Stimulated activated CD8-positive, alpha-beta memory T cell treated with anti-CD3 and anti-CD28 coated beads, Interleukin-4, amount 100 ng/mL, for 1 hour (primary cell): ENCODE measurements at places on chromosomes 6 and 20.

DNA sequence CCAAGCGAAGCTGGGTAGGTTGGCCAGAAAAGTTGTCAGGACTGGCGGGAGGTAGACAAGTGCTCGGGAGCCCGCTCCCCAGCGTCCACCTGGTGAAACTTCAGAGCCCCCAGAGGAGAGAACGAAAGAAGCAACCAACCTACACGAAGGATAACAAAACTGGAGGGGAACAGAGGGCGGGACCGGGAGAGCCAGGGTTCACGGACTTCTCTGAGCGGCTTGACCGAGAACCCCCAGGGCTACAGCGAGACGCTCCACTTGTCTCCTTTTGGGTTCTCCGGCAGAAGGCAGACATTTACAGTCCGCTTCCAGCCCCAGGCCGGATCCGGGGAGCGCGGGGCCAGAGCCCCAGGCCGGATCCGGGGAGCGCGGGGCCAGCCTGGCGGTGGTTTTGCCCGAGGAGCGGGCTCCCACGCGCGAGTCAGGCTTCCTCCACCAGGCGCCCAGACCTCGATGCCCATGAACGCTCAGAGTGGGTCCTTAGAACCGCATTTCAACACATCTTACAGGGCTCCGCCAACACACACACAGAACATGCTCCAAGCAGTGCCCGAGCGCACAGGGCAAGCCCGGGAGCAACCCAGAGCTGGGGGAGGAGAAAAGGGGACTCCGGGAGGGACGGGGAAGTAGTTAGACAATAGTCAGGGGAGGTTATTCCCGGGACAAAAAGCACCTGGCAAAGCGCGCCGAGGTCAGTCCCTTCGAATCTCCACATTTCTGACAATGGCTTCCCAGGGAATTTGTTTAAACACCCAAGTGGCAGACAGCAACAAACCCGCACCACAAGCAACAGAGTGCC lies 1.1 kb downstream of the PTPRK start:
- peak; percentile 3 for DNase-seq

DNA sequence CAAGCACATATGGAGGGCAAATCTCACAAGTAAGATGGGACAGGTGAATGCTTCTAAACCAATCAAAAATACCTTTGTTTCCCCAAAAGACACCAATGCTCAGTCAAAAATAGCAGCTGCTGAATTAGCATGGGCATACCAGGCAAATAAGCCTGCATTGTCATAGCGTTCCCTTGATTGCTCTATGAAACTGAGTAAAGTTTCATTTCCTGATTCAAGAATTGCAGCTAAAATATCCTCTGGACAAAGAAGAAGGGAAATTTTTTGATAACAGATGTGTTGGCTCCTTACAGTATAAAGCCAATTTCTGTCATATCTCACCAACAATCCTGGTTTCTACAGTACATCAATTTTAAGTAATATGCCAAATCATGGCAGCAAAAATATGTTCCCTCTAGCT lies 3.3 kb upstream of the TMEM14A start:
- DNase-seq = no peak

DNA sequence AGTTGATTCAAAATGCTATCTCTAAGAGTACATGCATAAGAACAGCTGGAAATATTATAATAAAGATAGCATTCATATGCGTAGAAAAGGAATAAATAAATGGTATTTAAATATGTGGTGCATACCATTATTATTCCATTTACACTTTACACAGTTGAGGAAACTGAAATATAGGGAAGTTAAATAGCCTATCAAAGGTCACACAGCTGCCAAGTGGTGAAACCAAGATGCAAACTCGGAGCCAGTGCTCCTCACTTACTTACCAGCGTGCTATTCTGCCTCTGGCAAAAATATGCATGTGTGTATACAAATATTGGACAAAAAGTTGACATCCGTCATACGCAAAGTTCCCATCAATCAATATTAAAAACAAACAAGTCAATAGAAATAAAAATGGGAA lies 22.3 kb upstream of the ANKEF1 start:
- DNase-seq = no peak

- no peak for DNase-seq
Observed at GRCh38 chr6:3330199-3330598, 71.5 kb downstream of the PSMG4 start.

GRCh38 chr6:101294676-101295075 lies 98.8 kb upstream of the GRIK2 start:
- DNase-seq = no peak

GRCh38 chr6:10418862-10419748 lies 4.2 kb upstream of the TFAP2A start:
- no peak for DNase-seq

- DNase-seq = no peak
Observed at GRCh38 chr6:8177721-8178120, 75.4 kb upstream of the EEF1E1 start.

DNA sequence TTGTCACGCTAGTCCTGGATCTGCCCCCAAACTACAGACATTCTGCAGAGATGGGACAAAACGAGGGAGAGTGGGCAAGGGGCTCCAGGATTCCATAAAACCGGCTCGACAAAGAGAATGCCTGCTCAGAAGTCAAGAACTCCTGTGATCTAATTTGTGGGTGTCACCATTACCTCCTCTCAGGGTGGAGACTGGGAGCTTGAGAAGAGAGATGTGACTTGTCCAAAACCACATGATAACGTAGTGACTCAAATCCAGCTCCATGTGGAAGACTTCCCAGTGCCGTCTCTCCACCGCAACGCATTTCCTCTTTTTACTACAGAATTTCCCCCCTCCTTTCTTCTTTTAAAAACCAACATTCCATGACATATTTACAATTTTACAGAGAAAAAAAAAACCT lies 44.3 kb downstream of the TRERF1 start:
- no peak for DNase-seq

DNA sequence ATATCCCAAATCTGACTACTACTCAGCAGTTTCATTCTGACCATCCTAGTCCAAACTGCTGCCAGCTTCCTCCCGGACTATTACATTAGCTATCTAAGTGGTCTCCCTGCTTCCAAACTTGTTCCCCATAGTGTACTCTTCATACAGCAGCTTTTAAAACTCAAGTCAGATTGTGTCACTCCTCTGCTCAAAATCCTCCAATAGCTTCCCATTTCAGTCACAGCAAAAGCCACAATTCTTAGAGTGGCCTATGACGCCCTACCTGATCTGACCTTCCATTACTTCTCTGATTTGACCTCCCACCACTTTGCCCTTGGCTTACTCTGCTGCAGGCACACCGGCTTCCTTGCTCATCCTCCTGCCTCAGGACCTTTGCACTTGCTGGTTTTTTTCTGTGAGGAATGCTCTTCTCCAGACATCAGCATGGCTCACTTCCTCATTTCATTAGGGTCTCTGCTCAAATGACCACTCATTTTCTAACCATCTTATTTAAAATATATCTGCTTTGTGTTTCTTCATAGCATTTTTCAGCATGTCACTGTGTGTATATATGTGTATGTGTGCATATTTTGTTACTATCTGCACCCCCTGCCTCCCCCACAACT lies 111.1 kb upstream of the DTNBP1 start:
- DNase-seq = no peak

GRCh38 chr6:11309947-11310665 lies 77.6 kb upstream of the NEDD9 start:
- DNase-seq = no peak

DNA sequence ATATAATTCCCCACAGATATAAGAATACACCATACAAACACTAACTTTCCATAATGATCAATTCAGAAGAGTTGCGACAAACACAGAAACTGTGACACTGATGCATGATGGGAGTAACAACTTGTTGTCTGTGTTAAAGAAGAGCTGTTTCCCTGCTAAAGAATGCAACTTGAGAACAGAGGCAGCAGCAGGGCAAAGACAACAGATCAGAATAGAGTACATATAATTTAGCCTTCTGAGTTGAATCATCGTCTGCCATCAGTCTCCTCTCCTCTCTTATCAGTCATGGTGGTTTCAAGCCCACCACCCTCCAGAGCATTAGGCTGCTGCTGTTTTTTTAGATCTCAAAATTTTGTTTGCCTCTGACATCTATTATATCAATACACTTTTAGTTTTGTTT lies 280.4 kb downstream of the UBE3D start:
- DNase-seq = no peak

- no peak for DNase-seq
Observed at GRCh38 chr6:43242908-43243663, at the start of gene TTBK1. TTBK1 (plus strand) TSS chr6:43243481; CDS start chr6:43246661, 3,180 bp downstream.

DNA sequence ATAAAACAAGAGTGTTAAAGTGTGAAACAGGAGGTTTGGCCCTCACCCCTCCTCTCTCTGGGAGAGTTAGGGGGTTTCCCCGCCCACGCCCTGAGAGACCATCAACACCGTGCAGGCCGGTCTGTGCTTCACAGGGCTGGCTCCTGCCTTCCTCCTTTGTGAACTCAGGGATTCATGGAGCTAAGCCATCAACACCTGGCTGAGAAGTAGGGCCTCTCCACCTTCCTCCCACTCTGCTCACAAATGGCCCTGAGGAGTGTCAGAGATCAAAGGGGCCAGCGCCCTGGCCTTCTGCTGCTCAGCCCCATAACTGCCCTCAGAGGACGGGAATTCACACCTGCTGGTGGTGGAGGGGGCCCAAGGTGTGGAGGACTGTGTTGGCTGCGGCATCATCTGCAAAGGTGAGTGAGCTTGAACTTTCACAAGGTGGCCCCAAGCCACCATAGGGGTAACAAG lies 88.6 kb downstream of the PSMB1 start:
- DNase-seq = no peak

DNA sequence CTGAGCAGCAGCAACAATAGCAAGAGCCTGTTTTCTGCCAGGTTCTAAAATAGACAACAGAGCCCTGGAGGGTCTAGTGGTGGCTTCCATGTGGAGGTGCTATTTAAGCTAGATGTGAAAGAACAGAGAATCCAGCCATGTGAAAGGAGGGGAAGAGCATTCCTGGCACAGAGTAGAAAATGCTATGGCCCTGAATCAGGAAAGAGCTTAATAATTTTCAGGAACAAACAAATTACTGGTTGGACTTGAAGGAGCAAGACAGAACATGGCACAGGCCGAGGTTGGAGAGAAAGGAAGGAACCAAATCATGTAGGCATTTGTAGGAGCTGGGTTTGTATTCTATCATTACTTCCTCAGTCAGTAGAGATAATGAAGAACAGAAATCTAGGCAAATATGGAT lies 98.3 kb downstream of the AIG1 start:
- no peak for DNase-seq

DNA sequence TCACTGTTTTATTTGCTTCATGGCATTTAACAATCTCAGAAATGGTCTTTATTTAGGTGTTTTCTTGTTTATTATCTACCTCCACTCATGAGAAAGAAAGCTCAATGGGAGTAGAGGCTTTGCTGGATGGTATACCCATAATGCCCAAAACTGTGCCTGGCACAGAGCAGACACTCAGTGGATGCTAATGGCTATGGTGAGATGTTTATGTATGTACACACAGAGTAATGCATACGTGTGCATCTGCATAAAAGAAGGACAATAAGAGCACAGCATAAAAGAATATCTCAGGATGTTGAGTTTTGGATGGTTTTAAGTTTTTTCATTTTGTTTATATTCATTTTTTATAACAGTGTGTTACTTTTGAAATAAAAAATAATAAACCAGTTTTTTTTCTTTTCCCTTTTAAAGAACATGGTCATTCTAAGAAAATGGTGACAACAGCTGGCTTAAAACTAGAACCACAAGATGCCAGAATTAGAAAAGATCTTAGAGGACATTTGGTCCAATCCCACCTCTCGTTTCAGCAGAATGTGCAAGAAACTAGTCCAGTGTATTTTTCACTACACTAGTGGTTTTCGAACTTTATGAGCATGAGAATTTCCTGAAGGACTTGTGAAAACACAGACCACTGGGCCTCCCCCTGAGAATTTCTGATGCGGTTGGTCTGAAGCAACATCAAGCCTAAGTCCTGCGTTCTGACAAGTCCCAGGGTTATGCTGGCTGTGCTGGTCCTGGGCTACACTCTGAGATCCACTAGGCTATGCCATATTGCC lies 131.9 kb downstream of the FYN start:
- DNase-seq = no peak

- DNase-seq = no peak
Observed at GRCh38 chr6:80519811-80520594, 413.5 kb downstream of the BCKDHB start.

GRCh38 chr6:134851548-134851947 lies 98.4 kb downstream of the ALDH8A1 start:
- no peak for DNase-seq

- DNase-seq = no peak
Observed at GRCh38 chr20:32477594-32478512, 107.3 kb downstream of the NOL4L start.

DNA sequence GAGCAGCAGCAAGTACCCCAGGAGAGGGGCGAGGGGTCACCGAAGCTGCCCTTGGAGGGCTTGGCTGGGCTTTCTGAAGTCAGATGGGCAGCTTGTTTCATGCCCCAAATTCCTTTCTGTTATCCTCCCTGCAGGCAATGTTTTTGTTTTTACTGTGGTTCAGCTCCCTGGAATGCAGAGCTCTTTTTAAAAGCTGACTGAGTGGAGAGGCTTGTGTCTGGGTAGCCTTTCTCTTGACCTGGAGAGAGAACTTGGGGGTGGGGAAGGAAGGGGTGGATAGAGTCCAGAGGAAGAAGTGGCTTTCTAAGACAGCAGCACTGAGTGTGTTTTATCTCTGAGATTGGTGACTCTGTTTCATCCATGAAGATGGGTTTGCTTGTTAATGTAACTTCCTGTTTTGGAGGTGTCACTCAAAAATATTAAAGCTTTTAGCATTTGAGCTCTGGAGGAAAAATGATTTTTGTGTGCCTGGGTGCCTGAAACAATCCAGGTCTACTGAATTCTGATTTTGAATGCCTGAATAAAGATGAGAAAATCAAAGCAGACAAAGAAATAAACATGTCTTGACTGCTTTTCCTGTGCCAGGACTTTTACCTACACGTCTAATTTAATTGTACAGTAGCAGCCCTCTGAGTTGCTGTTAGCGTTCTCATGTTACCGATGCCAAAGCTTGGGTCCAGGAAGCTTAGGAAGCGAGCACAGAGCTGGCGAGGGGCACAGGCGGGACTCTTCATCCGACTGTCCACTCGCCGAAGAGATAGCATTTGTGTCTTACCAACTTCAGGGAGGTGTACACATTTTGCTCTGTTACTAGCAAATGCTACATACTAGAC lies 78.2 kb upstream of the EEF1E1 start:
- DNase-seq = no peak

GRCh38 chr6:37056112-37056403 lies 50.6 kb downstream of the FGD2 start:
- DNase-seq = no peak

GRCh38 chr6:38092964-38093363 lies 273.4 kb downstream of the ZFAND3 start:
- DNase-seq = no peak

- DNase-seq = peak; percentile 10
Observed at GRCh38 chr6:142746524-142746923, 198.5 kb downstream of the HIVEP2 start.
